Transverse colon (tissue), 4 donors: ENCODE measurements at places on chromosomes 11 and 22.

DNA sequence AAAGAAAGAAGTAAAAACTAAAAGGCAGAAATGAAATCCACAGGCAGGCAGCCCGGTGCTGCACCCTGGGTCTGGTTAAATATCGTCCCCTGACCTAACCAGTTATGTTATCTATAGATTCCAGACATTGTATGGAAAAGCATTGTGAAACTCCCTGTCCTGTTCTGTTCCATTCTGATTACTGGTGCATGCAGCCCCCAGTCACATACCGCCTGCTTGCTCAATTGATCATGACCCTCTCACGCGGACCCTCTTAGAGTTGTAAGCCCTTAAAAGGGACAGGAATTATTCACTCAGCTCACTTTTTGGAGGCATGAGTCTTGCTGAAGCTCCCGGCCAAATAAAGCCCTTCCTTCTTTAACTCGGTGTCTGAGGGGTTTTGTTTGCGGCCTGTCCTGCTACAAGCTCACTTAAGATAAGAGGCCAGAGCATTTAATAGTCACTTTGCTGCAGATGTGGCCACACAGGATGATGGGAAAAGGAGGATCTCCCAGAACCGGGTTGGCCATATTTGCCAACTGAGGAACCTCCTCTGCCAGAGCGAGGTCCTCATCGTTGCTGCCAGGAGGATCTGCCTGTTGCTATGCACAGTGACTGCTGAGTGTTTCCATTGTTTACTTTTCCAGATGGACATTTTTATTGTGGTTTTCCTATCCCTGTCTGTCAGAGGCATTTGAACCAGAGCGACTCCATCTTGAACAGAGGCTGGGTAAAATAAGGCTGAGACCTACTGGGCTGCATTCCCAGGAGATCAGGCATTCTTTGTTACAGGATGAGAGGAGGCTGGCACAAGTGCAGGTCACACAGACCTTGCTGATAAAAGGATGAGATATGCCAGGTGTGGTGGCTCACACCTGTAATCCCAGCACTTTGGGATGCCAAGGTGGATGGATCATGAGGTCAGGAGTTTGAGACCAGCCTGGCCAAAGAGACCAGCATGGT is 10.2 kb downstream of the C11orf96 start:
- no peak for DNase-seq

GRCh38 chr11:109731451-109731850 is 309.5 kb downstream of the C11orf87 start:
- no peak for DNase-seq

- DNase-seq: no peak
Observed at GRCh38 chr11:13055200-13055599, 46.1 kb downstream of the RASSF10 start.

DNA sequence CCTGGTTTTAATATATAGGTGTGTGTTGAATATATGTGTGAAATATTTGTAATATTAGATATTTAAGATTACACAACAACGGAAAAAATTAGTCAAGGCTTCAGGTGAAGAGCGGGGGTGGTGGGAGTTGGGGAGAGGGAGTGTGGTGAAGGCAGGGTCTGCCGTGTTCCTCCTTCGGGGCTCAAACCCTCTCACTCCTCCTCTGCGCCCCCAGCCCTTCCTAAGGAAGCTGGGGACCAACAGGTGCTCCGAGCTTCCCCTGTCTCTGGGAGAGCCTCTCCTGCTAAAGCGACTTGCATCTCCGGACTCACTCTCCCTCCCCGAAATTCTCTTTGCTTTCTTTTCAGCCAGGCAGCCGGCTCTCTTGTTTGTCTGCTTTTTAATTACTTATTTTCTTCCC is 960 bp upstream of the CADM1 start:
- DNase-seq: no peak

DNA sequence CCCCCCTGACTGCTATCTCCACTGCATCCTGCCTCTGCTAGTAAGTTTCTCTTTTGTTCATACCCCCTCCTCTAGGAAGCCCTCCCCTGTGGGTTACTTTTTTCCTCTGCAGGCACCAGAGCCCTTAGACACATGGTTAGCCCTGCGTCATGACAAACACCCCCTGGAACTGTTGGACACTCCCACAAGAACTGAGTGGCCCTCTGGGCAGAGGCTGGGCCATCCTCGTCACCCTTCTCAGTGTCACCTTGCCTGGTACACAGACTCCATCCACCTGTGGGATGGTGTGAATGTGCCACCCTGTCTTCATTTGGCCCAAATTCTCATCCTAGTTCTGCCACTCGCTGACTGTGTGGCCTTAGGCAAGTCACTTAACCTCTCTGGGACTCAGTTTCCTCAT is 4.1 kb upstream of the RAB3IL1 start:
- no peak for DNase-seq

DNA sequence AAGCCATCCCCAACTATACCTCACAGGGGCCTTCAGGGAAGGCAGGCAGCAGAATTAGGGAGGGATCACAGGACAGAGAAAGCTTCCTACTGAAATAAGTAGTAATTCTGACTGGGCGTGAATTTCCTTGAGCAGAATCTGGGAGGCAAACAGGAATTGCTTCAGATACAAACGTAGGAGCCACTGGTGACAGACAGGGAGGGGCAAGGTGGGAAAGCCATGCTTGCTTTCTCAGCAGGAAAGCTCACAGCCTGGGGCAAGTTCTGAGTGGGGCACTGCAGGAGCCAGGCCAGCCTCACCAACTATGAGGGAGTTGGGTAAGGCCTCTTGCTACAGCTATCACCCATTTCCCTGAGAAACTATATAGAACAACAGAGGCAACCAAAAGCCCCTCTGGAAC is 43.6 kb downstream of the ARHGAP32 start:
- DNase-seq: no peak
